Smooth muscle cell of the umbilical artery (primary cell): ENCODE measurements at places on chromosomes 4 and X. TPM values are rescaled to one million over a fixed set of nuclear protein-coding genes. Genes with fewer than 3 reads are reported as not detected.

Gene DCAF8L2
- not detected in 2 replicates for total RNA-seq

Gene VCX2
- not detected in 2 replicates for total RNA-seq

Gene ENOPH1
- 54.6 and 65.9 TPM in 2 replicates for total RNA-seq

Gene GPR34
- total RNA-seq, result under 0.01 TPM in 1 of 2 replicates, not detected in the other

Gene CAPN6
- not detected in 2 replicates for total RNA-seq

Gene CFP
- 0.05 and 0.30 TPM in 2 replicates for total RNA-seq

Gene CDX4
- total RNA-seq, result not detected in 2 replicates

Gene LUZP4
- not detected in 2 replicates for total RNA-seq

Gene FAT4
- total RNA-seq, result 13.4 and 18.5 TPM in 2 replicates

Gene RBM41
- total RNA-seq, result 14.5 and 14.6 TPM in 2 replicates

Gene FGF5
- total RNA-seq, result 3.9 and 33.6 TPM in 2 replicates

Gene DRP2
- total RNA-seq, result 2.4 and 2.6 TPM in 2 replicates

Gene DRD5
- total RNA-seq, result not detected in 2 replicates

Gene OTUD6A
- total RNA-seq, result not detected in 2 replicates

Gene TLR1
- total RNA-seq, result 0.59 and 0.60 TPM in 2 replicates

Gene MOB1B
- total RNA-seq, result 15.7 and 29.8 TPM in 2 replicates

Gene TMEM150C
- total RNA-seq, result 0.23 and 0.30 TPM in 2 replicates

Gene KDM5C
- 142 and 160 TPM in 2 replicates for total RNA-seq

Gene SCML2
- total RNA-seq, result 0.59 and 1.3 TPM in 2 replicates

Gene OPRPN
- total RNA-seq, result not detected in 2 replicates

Gene NAP1L3
- 13.1 and 19.3 TPM in 2 replicates for total RNA-seq

Gene FAM114A1
- total RNA-seq, result 437 and 526 TPM in 2 replicates

Gene H2BW2
- not detected in 2 replicates for total RNA-seq

Gene PDE6B
- 0.32 and 1.2 TPM in 2 replicates for total RNA-seq

Gene NIPAL1
- 0.59 and 2.7 TPM in 2 replicates for total RNA-seq

Gene SFRP2
- total RNA-seq, result not detected in 2 replicates

Gene TLR6
- total RNA-seq, result 1.8 and 3.2 TPM in 2 replicates

Gene CHRDL1
- total RNA-seq, result 0.14 TPM in 1 of 2 replicates, not detected in the other

Gene NEIL3
- 1.2 and 4.0 TPM in 2 replicates for total RNA-seq

Gene NWD2
- total RNA-seq, result not detected in 2 replicates

Gene CT45A2
- total RNA-seq, result not detected in 2 replicates

Gene CYLC1
- not detected in 2 replicates for total RNA-seq

Gene SYTL4
- 6.7 and 35.9 TPM in 2 replicates for total RNA-seq
